Activated CD4-positive, alpha-beta T cell treated with anti-CD3 and anti-CD28 coated beads, Interleukin-2, amount 10 ng/mL, durations not matched to agents 24 days and 14 days (primary cell): ENCODE measurements at places on chromosomes 2 and 18. TPM values are rescaled to one million over a fixed set of nuclear protein-coding genes. Genes with fewer than 3 reads are reported as not detected.

DNA sequence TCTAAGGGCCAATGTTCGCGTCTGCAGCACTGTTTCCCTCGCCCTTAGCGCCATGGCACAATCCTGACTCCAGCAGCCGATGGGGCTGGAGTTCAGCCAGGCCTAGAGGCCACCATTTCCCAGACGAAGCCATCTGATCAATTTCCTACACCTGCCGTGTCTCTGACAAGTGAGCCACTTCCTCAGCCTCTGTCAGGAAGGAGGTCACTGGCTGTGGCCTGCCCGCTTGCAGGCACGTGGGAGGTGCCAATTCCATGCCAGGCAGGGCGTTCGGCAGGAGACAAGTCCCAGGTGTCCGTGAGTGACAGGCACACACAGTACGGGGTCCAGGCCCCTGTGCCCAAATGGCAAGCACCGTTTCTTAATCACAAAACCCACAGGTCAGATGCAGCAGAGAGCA is 234.5 kb downstream of the TWIST2 start:
- no peaks in the 10 kb centered on the region for H3K27me3 ChIP-seq
- H3K36me3 ChIP-seq, result peaks cover 21% of the 10 kb centered on the region
- no peak overlapping the region for H3K27ac ChIP-seq
- H3K4me3 ChIP-seq, result no peak overlapping the region

DNA sequence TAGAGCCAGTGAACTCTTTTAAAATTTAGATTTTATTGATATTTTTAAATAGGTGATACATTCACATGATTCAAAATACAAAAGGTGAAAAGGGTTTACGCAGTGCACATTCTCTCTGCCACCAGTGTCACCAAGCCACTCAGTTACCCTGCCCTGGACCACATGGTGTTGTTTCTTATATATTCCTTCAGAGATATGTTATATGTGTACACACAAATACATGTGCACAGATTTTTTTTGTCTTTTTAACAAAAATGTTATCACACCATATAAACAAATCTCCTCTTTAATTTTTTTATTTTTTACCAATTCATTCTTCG is 26.2 kb downstream of the SERPINB4 start:
- no peaks in the 10 kb centered on the region for H3K36me3 ChIP-seq
- no peak for DNase-seq
- peaks cover 2% of the 10 kb centered on the region for H3K27me3 ChIP-seq
- H3K4me3 ChIP-seq, result no peak overlapping the region
- H3K27ac ChIP-seq, result no peak overlapping the region

DNA sequence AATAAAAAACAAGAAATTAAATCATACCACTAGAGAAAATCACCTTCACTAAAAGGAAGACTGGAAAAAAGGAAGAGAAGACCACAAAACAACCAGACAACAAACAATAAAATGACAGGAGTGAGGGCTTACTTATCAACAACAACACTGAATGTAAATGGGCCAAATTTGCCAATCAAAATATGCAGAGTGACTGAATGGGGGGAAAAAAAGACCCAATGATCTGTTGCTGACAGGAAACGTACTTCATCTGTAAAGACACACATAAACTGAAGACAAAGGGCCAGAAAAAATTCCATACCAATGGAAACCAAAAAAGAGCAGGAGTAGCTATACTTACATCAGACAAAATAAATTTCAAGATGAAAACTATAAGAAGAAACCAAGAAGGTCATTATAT is 25.5 kb upstream of the EML6 start:
- DNase-seq, result no peak
- H3K4me1 ChIP-seq, result peaks cover 2% of the 10 kb centered on the region
- H3K27me3 ChIP-seq, result peaks cover 52% of the 10 kb centered on the region

DTNB gene
- total RNA-seq, result 25.8 and 30.5 TPM in 2 replicates

DNA sequence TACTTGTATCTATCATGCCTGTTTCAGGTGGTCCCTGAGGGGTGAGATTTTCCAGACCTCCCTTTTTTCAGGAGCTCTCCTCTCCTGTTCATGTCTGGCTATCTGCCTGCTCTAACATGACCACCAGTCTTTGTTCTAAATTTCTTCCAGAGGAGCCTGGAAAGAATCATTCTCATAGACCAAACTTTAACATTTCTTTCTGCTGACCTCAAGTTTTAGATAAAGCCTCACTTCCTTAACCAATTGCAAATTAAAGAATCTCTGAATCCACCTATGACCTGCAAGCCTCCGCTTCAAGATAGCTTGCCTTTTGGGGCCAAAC is 97.6 kb downstream of the TEX51 start:
- no peaks in the 10 kb centered on the region for H3K36me3 ChIP-seq
- no peak for DNase-seq
- no peaks in the 10 kb centered on the region for H3K4me1 ChIP-seq
- no peak overlapping the region for H3K27ac ChIP-seq
- no peak overlapping the region for H3K4me3 ChIP-seq

- H3K4me3 ChIP-seq, result no peak overlapping the region
- H3K4me1 ChIP-seq, result no peaks in the 10 kb centered on the region
- no peak for DNase-seq
- H3K27ac ChIP-seq, result no peak overlapping the region
Measured at GRCh38 chr2:96668771-96669170, 26.2 kb downstream of the FER1L5 start.

CNGA3 gene
- not detected in 2 replicates for total RNA-seq

- H3K4me3 ChIP-seq, result no peak overlapping the region
- H3K27ac ChIP-seq, result no peak overlapping the region
- H3K36me3 ChIP-seq, result peaks cover 5% of the 10 kb centered on the region
- no peaks in the 10 kb centered on the region for H3K4me1 ChIP-seq
- no peak for DNase-seq
- H3K27me3 ChIP-seq, result no peaks in the 10 kb centered on the region
Measured at GRCh38 chr2:36541891-36542595, 55.9 kb downstream of the FEZ2 start.

GRCh38 chr2:172455121-172455515 is 27.7 kb downstream of the ITGA6 start:
- no peak for DNase-seq
- H3K27ac ChIP-seq, result no peak overlapping the region
- no peak overlapping the region for H3K4me3 ChIP-seq
- peaks cover 22% of the 10 kb centered on the region for H3K27me3 ChIP-seq
- peaks cover 8% of the 10 kb centered on the region for H3K36me3 ChIP-seq
